Gastrocnemius medialis (tissue), 4 donors: ENCODE measurements at places on chromosomes 11 and 22.

DNA sequence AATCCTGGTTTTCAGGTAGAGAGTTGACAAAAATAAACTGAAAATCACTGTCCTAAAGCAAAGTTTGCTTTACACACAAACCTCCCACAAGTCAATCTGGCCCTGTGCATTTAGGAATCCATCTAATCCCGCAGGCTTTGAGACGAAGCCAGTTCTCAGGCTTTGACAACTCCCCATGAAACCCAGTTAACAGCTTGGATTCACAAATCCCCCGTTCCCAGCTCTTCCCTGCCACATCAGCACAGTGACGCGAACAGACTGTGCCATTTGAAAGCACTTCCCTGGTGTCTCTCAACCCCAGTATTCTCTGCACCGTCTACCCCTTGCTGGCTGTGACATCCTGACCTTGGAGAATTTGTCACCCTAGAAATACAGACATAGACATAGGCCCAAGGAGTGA, 117.8 kb downstream of the OPCML start:
- no peak for DNase-seq

GRCh38 chr11:133745791-133746190, 99.5 kb downstream of the SPATA19 start:
- DNase-seq: no peak

DNA sequence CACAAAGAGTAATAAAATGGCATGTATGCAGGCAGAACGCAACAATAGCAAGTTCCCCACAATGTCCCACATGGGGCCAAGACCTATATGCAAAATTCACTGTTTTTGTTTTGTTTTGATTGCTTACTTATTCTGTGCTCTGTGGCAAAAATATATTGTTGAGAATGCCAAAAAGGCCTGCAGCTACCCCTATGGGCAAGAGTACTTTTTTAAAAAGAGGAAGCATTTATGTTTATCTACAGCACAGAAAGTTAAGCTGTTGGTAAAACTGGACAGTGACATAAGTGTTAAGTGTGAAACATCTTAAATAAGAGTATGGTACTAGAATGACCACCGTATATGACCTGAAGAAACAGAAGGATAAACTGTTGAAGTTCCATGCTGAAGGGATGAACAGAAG, 301.9 kb upstream of the ZC3H12C start:
- no peak for DNase-seq

DNA sequence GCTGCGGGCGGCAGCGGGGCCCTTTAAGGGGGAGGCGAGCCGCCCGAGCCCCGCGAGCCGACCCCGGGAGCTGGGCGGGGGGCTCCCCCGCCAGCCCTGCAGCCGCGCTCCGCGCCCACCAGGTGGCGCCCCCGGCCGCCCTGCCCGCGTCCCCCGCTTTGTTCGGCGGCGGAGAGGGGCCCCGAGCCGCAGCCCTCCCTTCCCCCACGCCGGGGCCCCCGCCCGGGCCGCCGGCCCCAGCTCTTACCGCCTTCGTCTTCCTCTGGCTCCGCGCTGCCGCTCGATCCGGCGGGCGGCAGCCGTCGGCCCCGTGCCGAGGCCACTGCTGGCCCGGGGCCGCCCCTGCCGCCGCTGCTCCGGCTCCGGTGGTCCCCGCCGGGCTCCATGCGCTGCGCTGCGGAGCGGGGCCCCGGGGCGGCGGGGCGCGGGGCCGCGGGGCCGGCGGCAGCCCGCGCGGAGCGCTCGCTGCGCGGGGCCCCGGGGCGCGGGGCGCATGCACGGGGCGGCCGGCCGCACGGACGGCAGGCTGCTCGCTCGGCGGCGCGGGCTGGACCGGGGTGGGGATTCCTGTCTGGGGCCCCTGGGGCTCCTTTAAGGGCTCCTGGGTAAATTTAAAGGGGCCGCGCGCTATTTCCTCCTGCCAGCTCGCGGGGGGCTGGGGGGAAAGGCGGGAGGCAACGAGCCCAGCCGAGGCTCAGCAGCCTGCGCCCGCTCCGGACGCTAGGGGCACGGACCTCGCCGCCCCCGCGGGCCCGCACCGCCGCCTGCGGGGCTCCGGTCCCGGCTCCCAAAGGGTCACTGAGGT, at the start of gene ZFTA:
ZFTA (minus strand) TSS at position 539 of the 805 bp plus-strand sequence; CDS start at position 386, 153 bp downstream.
- DNase-seq: no peak

DNA sequence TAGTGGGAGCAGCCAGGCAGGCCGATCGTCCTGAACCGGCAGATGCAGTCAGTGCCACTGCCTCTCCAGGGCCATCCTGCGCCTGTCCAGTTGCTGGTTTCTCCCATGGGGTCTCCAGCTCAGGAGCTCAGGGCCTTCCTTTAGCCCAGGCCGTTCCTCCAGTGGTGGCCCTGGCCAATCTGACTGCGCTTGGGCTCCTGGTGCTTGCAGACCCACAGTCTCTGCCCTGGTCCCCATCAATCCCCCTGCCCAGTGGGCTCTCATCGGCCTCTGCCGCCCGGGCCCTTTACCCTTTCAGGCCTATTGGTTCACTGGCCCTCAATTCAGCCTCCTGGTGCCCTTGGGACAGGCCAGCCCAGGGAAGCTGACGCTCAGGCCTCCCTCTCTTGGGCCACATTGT, 29.2 kb upstream of the TSKU start:
- no peak for DNase-seq

DNA sequence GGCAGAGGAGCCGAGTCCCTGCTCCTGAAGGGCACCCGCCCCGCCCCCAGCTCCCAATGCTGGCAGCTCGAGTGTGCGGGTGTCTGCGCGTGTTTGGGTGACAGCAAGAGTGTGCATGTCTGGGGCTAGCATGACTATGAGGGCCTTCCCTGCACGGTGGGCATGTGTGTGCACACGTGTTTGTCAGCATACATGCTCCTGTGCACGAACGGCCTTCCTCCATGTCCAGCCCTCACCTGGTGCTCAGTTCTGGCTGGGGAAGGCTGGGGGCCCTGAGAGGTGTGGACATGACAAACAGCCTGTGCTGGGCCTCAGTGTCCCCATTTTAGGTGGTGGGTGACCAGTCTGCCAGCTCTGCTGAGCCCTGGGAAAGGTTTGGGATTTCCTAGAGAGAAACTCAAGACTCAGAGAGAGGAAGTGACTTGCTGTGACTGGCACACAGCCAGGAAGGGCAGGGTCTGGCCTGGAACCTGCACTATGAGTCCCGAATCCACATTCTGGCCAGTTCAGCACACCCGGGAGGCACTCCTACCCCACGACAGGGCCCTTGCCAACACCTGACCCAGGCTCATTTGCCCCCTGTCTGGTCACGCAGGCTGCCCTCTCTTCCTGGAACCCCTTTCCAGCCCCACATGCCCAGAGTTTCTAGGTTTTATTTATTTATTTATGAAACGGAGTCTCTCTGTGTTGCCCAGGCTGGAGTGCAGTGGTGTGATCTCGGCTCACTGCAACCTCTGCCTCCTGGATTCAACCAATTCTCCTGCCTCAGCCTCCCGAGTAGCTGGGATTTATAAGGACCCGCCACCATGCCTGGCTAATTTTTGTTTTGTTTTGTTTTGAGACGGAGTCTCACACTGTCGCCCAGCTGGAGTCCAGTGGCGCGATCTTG, 3.3 kb upstream of the SHISA8 start:
- DNase-seq: no peak

GRCh38 chr11:73752903-73753302, 8.0 kb downstream of the RAB6A start:
- DNase-seq: no peak

GRCh38 chr22:38758276-38758945, 2.6 kb upstream of the SUN2 start:
- DNase-seq: no peak

DNA sequence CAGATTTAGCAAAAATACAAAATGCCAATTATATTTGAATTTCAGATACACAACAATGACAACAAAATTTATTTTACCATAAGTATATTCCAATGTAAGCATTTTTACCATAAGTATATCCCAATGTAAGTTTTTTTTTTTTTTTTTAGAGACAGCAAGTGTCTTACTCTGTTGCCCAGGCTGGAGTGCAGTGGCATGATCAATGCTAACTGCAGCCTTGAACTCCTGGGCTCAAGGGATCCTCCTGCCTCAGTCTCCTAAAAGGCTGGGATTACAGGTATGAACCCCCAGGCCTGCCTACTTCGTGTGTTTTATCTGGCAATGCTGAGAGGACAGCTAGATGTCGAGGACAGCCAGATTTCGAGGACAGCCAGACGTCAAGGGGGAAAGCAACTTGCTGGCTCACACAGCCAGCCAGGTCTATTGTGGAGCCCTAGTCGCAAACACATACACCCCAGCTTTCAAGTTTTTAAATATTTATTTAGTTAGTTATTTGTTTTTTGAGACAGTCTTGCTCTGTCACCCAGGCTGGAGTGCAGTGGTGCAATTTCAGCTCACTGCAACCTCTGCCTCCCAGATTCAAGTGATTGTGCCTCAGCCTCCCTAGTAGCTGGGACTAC, 1.1 kb upstream of the SERPING1 start:
- DNase-seq: no peak

DNA sequence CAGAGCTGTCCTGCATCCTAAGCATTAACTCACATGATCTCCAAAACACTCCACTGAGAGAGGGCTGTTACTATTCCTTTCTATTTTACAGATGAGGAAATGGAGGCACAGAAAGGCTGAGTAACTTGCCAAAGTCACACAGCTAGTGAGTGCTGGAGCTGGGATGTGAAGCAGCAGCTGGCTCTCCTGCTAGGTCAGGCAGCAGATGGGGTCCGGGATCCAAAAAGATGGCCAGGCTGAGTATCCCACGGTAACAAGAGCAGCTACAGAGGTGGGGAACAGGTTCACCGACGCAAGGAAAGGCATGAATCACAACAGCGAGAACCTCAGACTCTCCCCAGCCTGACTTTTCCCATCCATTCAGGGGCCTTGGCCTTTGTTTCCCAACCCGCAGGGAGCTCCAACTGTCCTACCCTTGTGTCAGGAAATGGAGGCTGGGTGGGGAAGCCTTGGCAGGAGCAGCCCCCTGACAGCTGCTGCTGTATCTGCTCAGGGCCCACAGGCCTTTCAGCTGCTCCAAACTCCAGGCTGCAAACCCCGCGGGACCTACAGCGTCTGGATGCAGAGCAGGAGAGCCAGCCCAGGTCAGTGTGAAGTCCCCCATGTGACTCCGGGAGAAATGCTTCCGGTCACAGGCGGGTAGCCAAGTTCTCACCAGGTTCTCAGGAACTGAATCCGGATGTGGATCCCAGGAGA, 29.5 kb downstream of the DKK3 start:
- DNase-seq: peak; percentile 30
